MCF 10A (cell line): ENCODE measurements at places on chromosomes 2 and 18. TPM values are rescaled to one million over a fixed set of nuclear protein-coding genes. Genes with fewer than 3 reads are reported as not detected.
A peak's percentile ranks its signal among the peaks of the same experiment; 100 is the strongest.

FBXO48 gene
- 1.7 and 2.1 TPM in 2 replicates for total RNA-seq

GRCh38 chr2:231720987-231721966, 13.0 kb downstream of the PTMA start:
- no peak for DNase-seq
- no peak overlapping the region for H3K27ac ChIP-seq
- peaks cover 2% of the 10 kb centered on the region for H3K4me1 ChIP-seq
- H3K36me3 ChIP-seq: no peaks in the 10 kb centered on the region

GRCh38 chr2:26469092-26469710, 8.7 kb downstream of the OTOF start:
- DNase-seq: peak; percentile 84
- H3K36me3 ChIP-seq: no peaks in the 10 kb centered on the region
- no peak overlapping the region for H3K27ac ChIP-seq
- H3K4me3 ChIP-seq: no peak overlapping the region
- H3K27me3 ChIP-seq: no peaks in the 10 kb centered on the region

CYP27A1 gene
- 0.12 TPM in 1 of 2 replicates, not detected in the other for total RNA-seq

- no peaks in the 10 kb centered on the region for H3K4me1 ChIP-seq
- DNase-seq: no peak
- H3K27ac ChIP-seq: no peak overlapping the region
- H3K36me3 ChIP-seq: peaks cover 29% of the 10 kb centered on the region
- no peaks in the 10 kb centered on the region for H3K27me3 ChIP-seq
These were observed 24.3 kb downstream of the NCAPH start for GRCh38 chr2:96359866-96360265.
